ENCODE measurements at places on chromosomes 1 and 21.
A peak's percentile ranks its signal among the peaks of the same experiment; 100 is the strongest.

DNA sequence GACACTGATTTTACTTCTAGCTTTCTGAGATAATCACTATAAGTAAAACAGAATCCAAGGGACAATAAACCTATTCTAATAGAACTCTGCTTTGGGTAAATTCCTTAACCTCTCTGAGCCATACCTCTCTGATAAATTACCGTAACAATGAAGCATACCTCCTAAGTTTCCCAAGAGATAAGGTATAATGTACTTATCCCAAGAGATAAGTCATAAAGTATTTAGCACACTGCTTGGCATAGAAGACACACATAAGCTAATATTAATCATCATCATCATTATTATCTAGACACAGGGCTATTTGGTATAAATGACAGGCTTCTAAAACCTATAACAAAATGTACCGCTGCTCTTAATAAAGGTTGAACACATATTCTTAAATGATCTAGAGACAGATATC is 16.2 kb downstream of the SSX2IP start:
- no peak for DNase-seq

DNA sequence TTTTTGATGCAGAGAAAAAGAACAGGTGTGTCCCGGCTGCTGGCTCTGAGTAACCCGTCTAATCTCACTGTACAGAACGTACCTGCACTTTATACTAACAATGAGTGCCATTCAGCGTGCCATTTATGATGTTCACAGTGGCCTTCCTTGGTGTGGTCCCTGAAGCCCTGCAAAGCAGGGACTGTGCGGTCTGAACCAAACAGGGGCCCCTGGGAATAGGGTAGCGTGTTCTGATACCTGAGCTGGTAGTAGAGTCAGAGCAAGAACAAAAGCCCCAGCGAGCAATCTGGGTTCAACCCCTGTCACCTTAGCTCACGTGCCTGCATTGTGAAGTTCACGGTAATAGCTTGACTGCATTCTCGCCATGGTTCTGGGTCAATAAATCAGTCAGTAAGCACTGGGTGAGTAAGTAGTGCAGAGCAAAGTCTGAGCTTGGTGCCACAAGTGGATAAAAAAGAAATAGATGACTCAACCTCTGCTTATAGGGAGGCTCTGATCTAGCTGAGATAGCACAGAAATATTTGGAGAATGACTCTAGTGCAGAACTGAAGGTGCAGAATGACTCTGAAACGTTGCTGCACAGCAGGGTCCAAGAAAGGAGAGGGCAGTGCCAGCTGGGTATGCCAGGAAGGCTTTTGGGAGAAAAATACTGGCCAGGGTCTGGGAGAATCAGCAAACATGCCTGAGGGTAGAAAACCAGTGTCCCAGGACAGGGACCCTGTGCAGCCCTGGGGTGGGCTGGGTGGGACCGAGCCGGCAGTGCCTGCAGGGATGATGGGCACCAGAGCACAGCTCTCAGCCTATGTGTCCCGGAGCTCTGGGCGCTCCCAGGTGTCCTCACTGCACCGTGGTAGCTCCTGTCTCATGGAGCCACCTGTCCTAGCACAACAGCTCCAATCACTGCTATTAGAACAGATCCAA is 125.9 kb downstream of the RHOU start:
- DNase-seq: no peak

DNA sequence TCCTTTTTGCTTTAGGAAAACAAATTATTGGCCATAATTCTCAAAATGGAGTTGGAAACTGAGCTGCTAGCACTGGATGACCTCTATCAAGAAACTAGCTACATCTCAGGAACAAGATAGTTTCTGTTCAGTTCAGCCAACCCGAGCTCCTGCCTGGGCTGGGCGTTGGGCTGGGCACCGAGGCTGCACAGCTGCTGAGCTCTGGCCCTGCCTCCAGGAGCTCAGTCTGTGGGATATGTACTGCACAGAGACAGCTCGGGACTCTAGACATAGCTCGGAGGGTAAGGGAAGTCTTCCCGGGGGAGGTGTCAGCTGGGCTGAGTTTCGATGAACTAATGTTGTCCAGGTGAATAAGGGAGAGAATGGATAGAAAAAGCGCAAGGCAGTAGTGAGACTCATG is 24.5 kb upstream of the SLC1A7 start:
- no peak for DNase-seq

GRCh38 chr1:98393719-98394118 is 267.8 kb upstream of the SNX7 start:
- DNase-seq: no peak

DNA sequence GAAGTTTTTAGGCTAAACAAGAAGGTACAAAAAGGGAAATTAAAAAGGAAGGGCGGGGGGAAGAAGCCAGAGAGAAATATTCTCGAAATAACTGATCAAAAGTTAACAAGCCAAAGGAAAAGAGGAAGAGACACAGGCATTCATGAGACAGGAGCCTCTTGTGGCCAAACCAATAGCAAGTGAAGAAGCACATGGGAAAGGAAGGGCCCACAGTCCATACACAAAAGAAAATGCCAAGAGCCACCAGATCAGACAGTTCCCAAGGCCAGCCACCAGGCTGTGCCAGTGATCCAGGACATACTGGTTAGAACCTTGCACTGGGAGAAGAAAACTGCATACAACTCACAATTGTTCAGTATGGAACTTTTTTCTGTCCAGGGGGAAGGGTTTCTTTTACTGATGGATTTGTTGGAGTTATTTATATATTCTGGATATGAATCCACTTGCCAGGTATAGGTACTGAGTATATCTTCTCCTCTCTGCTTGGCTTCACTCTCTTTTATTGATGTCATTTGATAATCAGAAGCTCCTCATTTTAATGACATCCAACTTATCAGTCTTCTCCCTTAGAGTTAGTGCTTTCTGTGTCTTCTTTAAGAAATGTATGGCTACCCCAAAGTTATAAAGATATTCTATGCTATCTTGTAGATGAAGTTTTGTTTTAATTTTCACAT is 76.8 kb downstream of the CD46 start:
- DNase-seq: peak; percentile 97

- no peak for DNase-seq
Observed at GRCh38 chr1:89114662-89115061, 11.3 kb downstream of the GBP2 start.

DNA sequence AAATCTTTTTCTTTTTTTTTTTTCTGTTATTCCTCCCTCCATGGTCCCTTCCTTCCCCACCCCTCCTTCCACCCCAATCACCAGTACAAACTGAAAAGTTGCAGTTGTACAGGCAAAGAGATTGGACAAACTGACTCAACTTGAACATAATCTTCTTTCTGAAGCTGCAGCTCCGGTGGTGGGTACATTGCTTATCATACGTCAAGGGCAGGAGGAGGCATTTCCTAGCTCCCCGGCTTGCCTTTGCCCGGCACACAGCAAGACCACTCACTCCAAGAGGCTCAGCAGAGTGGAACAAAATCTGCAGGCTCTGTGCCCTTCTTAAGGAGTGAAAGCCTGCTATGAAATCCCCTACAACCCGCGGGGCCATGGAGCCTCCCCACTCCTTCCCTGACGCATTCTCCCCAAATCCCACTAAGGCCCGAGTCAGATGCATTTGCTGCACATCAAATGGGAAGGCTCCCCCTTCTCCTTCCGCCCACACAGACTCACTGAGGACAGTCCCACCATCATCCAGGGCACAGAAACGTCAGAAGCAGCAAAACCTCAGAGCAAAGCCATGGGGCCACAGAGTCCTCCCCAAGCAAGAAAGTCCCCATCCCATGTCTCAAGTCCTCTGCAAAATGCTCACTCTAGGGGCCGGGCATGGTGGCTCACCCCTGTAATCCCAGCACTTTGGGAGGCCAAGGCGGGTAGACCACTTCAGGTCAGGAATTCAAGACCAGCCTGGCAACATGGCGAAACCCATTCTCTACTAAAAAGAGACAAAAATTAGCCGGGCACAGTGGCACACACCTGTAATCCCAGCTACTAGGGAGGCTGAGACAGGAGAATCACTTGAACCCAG is 45.9 kb downstream of the SYF2 start:
- no peak for DNase-seq

GRCh38 chr1:157107702-157108101 is 8.1 kb upstream of the ETV3L start:
- DNase-seq: peak; percentile 26

DNA sequence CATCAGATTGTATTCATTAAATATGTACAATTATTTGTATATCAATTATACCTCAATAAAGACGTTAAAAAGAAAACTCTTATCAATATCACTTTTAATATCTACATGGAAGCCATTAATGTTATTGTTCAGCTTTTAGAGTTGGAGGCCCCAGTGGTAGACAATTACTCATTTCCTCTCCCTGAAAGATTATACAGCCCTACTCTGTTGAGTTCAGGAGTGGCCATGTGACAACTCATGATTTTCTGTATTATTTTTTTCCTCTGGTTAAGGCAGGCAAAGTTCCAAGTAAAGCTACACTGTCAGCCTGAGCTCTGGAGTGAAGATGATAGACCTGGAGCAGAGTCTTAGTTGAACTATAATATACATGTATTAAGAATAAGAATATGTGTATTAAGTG is 247.9 kb upstream of the B3GALT2 start:
- DNase-seq: no peak

GRCh38 chr1:53371121-53371666 is 43.3 kb upstream of the LRP8 start:
- DNase-seq: no peak

DNA sequence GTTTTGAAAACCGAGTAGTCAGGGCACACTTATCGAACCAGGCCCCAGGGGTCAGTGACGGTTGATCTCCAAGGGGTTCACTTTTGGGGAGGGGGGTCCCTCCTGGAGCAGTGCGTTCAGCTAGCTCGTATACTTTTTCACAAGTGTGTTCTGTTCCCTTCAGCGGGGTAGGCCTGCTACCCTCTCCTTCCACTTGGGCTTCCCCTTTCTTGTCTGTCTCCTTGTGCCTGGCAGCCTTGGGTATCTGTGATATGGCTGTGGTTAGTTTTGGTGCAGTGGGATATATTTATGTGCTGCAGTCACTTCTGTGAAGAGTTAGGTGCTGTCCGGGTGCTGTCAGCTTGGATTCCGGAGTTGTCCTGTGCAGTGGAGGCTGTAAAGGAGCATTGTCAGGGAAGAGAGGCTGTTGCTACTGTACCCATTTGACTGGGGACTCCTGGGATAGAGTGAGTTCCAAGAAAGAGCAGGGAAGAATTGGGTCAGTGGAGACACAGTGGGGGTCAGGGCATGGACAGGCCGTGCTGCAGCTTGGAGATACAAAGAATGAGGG is 29.7 kb downstream of the ADARB1 start:
- peak; percentile 34 for DNase-seq

GRCh38 chr1:230957580-230957989 is 21.1 kb downstream of the TTC13 start:
- DNase-seq: no peak

DNA sequence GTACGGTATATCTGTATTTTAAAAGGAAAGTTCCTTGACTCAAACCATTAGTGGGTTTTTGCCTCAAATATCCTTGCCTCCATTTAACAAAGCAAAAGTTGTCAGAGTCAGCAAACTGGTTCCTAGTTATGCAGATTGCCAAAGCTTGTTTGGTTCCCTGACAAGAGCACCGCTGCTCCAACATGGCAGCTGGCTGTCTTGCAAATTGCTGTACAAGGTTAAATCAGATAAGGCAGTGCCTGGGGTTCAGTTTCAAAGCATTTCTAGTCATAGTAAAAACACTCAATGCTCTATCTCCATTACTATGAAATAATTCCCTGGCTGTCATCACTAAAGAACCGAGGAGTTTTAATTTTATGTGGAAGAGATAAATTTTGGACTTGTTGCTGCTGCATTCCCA is 11.3 kb upstream of the CFAP107 start:
- no peak for DNase-seq

GRCh38 chr1:34529935-34530859 is 224.7 kb upstream of the GJB5 start:
- peak; percentile 7 for DNase-seq

GRCh38 chr1:245332513-245332912 is 177.7 kb downstream of the KIF26B start:
- peak; percentile 76 for DNase-seq

DNA sequence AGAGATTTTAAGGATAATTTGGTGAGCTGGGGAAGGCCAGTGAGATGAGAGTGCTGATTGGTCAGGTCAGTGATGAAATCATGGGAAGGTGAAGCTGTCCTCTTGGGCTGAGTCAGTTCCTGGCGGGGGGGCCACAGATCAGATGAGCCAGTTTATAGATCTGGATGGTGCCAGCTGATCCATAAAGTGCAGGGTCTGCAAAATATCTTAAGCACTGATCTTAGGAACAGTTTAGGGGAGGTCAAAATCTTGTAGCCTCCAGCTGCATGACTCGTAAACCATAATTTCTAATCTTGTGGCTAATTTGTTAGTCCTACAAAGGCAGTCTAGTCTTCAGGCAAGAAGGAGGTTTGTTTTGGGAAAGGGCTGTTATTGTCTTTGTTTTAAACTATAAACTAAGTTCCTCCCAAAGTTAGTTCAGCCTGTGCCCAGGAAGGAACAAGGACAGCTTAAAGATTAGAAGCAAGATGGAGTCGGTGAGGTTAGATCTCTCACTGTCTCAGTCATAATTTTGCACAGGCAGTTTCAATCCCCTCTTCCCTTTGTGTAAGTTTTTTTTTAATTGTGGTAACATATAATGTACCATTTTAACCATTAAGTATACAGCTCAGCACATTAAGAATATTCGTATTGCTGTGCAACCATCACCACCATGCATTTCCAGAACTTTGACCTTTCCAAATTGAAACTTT is 39.4 kb downstream of the PTAFR start:
- peak; percentile 64 for DNase-seq

GRCh38 chr1:46506470-46507219 is 17.0 kb downstream of the DMBX1 start:
- no peak for DNase-seq

GRCh38 chr1:195188821-195189220 is 1419.4 kb downstream of the KCNT2 start:
- DNase-seq: no peak

DNA sequence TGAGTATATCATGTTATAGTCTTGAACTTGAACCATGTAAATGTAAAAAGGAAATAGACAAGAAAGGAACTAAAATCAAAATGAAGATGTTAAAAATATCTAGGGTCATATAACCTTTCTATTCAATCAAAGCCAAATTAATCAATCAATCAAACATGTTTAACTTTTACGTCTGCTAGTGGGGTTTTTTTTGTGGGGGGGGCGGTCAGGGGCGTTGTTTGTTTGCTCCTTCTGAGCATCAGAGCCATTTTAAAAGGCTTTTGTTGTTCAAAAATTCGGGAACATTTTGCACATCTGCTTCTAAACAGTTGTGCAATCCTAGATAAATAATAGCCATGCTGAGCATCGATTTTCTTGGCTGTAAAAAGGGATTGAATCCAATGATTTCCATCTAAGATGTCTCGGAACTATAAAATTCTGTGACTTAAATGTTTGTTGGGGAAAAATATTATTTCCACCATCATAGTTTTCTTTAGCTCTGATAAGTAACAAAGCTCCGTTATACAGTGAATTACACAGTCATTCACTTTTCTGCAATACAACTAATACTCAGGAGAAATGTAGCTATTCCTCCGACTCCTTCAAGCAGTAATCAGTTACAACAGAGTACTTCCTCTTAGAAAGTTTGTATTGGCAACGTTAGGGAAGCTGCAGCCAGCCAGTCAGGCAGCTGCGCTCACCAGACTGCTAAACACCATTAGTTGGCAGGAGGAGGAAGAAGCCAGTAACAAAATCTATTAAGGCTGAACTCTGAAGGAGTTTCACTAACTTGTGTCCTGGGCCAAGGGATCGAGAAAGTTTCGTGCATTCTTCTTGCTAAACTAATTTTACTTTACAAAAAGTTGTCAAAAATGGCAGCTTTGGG is 2.2 kb downstream of the SPATA6 start:
- DNase-seq: peak; percentile 60

All from NB4 (cell line).